NCI-H187 treated with DMSO at 0.1 percent for 48 hours (cell line): ENCODE measurements at places on chromosomes 2 and 18.

- no peak for DNase-seq
Observed at GRCh38 chr2:101830555-101830954, 133.0 kb downstream of the MAP4K4 start.

DNA sequence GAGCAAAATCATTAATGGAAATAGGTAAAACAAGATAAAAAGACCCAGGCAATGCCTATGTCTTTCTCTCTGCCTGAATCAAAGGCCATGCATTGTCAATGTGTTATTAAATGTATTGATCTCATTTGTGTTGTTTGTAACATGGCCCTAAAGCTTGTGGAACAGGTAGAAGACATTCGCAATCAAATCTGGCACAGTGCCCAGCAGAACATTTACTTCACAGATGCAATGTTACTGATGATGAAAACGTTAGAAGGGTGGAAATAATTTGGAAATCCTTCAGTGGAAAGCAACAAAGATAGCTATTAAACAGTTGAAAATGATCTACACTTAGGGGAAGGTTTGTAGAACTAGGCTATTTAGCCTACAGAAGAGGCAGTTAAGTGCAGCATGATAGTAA, 368.2 kb downstream of the EPHA4 start:
- DNase-seq: peak; percentile 58

DNA sequence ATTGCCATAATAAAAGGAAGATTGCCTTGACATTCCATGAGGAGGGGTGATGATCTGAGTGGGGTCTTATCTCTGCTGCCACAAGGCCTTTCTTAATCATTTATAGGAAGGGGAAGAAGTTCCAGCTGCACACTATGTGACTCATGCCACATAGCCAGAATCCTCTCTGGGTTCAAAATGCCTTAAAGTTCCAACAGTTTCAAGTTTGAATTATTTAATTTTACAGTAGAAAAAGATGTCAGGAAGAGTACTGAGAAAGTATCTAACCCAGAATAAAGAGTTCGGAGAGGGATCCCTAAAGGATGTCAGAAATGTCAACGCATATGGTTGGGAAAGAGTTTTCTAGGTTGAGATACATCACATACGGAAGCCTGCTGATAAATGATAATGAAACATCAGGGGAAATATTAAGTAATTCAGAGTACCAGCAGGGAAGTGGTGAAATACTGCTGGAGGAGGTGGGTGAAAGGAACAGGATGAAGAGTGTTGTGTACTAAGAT, 999.9 kb downstream of the TSN start:
- no peak for DNase-seq

DNA sequence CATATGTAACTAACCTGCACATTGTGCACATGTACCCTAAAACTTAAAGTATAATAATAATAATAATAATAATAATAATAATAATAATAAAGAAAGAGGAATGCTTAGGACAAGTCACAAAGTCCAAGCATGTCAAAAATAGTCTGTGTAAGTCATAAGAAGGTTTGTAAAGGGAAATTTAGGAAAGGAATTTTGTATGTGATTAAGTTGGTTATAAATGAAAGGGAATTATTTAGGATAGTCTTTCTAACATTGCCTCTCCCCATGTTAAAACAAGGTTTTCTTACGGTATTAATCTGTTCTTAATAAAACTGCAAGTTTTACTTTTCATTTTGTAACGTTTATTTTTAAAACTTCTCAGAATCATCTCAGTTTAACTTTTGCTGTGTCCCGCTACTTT, 62.8 kb downstream of the SESTD1 start:
- no peak for DNase-seq

DNA sequence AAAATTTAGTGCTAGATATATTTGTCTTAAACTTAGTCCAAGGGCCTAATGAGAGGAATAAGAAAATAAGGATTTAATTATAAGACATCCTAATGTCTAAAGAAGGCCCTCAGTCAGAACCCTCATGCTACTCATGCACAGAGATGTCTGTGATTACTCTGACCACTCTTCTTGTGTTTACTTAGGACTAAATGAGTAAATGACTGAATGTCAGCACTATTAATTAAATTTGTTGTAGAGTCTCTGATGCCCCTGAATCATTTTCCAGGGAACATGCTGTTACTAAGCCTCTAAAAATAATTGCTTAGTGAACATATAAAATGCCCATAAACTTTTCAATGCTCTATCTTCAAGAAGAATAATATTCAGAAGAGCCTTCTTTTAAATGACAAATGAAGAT, 32.4 kb downstream of the GULP1 start:
- DNase-seq: no peak

- no peak for DNase-seq
Observed at GRCh38 chr2:45001869-45002385, 7.3 kb downstream of the SIX2 start.

DNA sequence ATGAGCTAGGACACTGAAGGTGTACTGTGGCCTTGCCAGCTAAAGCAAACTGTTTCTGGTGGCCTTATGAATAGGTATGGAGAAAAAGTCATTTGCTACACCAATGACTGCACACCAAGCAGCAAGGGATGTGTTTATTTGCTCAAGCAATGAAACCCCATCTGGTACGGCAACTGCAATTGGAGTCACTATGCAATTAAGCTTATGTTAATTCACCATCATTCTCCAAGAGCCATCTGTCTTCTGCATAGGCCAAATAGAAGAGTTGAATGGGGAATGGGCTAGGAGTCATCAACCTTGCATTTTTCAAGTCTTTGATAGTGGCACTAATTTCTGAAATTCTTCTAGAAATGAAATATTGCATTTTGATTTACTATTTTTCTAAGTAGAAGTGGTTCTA, 372.0 kb downstream of the KCNJ3 start:
- DNase-seq: no peak
